Mesothelial cell of epicardium (in vitro differentiated cells): ENCODE measurements at places on chromosomes 7 and 10. TPM values are rescaled to one million over a fixed set of nuclear protein-coding genes. Genes with fewer than 3 reads are reported as not detected.

Gene ARHGEF35
- 14.9 to 15.9 TPM (median 15.0 TPM) in 3 replicates for total RNA-seq

Gene FAM25C
- not detected in 3 replicates for total RNA-seq

DNA sequence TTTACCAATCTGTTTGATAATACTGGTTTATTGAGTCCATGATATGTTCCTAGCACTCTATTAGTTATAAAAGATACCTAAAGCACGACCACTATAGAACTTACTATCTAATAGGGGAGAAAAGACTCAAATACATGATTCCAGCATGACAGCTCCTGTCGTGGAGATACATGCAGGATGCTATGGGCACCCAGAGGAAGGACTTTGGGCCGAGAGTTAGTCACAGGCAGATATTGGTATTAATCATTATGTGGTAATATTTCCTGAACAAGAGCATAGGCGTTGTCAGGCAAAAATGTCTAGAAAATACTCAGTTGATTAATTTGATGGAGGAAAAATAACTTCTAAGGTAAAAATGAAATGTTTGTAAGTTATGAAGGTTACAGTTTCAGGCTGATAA, 31.8 kb downstream of the CNNM2 start:
- DNase-seq, result no peak
- peaks cover 5% of the 10 kb centered on the region for H3K36me3 ChIP-seq
- H3K27ac ChIP-seq, result no peak overlapping the region
- H3K4me1 ChIP-seq, result peaks cover 13% of the 10 kb centered on the region
- H3K27me3 ChIP-seq, result no peaks in the 10 kb centered on the region
- H3K4me3 ChIP-seq, result no peak overlapping the region

Gene TRIM73
- total RNA-seq, result 14.8 to 17.0 TPM (median 15.7 TPM) in 3 replicates

DNA sequence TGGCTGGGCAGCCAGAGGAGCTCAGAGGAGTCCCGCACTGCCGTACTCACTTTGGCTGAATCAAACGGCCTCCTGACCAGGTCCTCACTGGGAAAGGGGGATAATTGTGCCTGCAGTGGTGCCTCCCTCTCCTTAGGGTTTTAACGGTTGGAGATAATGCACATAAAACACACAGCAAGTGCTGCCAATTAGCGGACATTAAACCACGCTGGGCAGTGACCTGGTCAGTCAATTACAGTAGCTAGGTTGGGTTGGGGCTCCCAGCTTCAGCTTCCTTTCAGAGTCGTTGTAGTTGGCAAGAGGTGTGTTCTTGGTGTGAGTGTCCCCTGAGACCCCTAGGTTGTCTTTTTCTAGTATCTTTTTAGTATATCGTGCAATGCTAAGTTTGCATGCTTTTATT, 146.6 kb downstream of the C10orf105 start:
- no peak overlapping the region for H3K4me3 ChIP-seq
- no peaks in the 10 kb centered on the region for H3K36me3 ChIP-seq
- no peaks in the 10 kb centered on the region for H3K4me1 ChIP-seq
- no peak for DNase-seq

Gene CYP3A4
- not detected in 3 replicates for total RNA-seq

Gene DENND2A
- 31.9 to 38.0 TPM (median 32.3 TPM) in 3 replicates for total RNA-seq

Gene TAS2R4
- 3.3 to 4.3 TPM (median 3.5 TPM) in 3 replicates for total RNA-seq

DNA sequence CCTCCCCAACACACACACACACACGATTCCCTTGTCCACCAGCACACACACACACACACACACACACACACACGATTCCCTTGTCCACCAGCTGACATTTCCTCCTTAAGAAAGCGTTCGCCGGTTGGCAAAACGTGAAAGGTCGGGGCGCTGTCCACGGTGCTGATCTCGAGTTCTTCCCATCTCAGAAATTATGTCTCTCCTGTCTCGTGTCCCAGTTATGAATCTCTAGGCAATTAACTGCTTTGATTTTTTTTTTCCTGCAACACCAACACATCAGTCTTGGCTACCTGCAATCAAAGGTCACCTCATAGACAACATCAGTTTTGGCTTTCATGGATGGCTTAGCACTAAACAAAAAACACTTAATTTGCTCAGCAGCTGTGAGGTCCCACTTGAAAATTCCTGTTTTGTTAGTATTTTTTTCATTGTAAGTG, 1.9 kb downstream of the INA start:
- peaks cover 87% of the 10 kb centered on the region for H3K27me3 ChIP-seq
- H3K4me3 ChIP-seq, result peak overlapping the region; percentile 61
- peak; percentile 82 for DNase-seq
- H3K27ac ChIP-seq, result no peak overlapping the region
- no peaks in the 10 kb centered on the region for H3K36me3 ChIP-seq
- H3K4me1 ChIP-seq, result peaks cover 6% of the 10 kb centered on the region
